Stomach (tissue), 19 donors: ENCODE measurements at places on chromosomes 12 and 14.

- DNase-seq = no peak
These were observed 1225.2 kb downstream of the AACS start for GRCh38 chr12:126290456-126290855.

GRCh38 chr12:99066726-99067125 lies 421.6 kb downstream of the APAF1 start:
- no peak for DNase-seq

DNA sequence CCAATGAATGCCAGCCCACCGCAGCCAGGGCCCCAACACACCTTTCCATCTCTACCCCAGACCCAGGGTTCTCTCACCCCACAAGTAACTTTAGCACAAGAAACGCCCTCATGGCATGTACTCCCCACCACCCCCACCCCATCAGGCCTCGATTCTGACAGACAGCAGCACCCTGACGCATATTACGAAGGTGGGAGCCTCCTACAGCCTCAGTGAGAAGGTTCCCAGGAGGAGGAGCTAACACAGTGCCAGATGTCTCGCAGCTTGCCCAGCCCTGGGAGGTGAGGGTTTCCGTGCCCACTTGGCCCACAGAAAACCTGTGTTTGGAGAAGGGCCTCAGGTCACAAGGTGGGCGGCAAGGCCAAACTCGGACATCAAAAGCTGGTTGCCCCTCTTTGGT lies 32.4 kb downstream of the CCDC88C start:
- no peak for DNase-seq

DNA sequence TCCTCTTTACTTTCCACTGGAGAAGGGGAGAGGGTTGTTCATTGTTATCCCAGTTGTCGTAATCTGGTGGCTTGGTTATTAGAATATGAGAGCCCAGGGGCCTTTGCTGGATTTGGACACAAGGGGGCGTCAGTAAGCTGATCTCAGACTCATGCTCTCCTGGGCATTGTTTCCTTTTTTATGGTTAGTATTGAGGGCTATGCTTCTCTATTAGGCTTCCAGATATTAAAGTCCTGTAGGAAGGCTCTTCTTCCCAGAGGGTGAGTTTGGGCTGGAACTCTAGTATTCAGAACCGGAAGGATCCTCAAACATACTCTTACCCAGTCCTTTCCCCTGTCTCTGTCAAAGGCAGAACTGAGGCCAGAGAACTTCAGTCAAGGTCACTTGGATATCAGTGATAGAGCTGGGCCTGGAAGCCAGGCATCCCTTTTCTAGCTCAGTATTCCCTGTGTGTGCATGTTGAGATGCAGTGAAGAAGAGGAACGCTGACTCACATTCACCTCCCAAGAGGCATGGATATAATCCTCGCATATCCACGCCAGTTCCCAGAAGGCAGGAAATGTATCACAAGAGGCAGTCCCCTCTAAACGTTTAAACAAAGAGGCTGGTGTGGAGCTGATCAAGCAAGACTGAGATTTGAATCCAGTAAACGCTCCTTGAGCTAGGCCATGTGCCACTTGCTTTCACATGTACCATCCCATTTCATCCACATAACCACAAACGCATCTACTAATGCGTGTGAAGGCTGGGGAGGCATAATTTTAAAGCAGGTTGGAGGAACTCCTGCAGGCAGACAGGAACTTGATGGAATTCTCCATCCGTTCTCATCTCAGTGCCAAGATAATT lies 41.6 kb downstream of the UBE3B start:
- peak; percentile 80 for DNase-seq

DNA sequence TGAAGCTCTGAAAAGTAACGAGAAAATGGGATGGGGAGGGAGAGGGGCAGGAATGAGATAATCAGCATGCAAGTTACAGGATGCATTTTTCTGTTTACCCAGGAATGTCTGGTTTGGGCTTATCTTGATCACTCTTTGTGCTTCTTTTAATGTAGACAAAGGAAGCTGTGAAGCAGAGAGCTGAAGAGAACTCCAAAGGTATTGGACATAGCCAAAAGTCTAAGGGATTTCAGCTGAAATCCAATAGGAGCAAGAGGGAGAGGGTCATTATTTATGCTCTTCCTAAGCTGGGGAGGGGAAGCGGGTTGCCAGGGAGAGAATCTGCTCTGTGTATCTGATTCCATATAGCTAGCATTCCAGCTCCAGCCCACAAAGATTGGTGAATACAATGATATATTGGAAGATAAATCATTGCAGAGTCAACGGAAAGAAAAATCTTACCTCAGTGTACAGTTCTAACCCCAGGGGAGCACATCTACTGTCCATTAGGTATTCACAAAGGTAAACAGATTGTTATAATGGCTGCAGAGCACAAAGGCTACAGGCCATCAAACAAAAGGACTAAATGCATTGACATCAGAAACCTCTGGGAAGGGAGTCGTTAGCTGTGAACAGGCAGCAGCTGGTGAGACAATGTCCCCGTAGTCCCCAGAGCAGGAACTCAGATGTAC lies 61.0 kb upstream of the PELI2 start:
- no peak for DNase-seq

DNA sequence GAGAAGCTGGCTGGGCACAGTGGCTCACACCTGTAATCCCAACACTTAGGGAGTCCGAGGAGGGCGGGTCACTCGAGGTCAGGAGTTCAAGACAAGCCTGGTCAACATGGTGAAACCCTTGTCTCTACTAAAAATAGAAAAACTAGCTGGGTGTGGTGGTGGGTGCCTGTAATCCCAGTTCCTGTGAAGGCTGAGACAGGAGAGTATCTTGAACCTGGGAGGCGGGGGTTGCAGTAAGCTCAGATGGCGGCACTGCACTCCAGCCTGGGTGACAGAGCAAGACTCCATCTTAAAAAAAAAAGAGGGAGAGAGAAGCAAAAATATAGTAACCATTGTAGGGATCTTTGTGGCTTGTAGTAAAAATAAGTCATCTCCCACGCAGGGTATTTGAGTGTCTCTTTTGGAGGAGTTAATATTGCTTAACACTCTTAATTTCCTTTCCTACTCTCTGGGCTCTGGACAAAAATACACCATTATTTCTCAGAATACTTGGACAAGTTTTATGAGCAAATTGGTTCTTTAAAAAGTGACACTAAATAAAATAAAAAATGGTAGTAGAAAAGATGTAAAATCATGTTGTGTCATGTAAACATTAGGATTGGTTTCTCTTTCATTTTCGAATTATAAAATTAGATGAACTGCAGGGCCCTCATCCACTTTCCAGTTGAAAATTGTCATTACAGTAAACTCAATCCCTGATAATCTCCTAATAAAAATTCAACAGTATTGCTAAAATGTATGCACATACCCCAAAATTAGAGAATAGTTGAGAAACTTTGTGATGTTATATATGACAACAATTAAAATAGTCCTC lies 61.1 kb upstream of the C12orf71 start:
- no peak for DNase-seq

- no peak for DNase-seq
These were observed 24.3 kb upstream of the PARP11 start for GRCh38 chr12:3897371-3897971.

DNA sequence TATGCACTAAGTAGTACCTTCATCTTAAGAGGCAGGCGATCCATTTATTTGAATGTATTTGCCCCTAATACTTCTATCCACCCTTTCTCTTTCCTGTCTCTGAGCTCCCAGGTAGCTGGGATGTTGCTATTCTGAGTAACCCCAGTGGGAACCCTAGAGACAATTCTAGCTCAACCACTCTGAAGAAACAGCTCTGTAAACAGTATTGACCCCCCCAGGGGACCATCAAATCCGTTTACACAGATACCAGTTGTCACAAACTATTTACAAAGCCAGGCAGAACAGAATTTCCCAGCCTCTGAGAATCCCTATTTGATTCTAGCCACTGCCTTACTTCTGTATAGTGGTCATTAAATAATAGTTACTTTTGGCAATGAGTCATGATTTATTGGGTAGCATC lies 64.9 kb downstream of the MIPOL1 start:
- no peak for DNase-seq

DNA sequence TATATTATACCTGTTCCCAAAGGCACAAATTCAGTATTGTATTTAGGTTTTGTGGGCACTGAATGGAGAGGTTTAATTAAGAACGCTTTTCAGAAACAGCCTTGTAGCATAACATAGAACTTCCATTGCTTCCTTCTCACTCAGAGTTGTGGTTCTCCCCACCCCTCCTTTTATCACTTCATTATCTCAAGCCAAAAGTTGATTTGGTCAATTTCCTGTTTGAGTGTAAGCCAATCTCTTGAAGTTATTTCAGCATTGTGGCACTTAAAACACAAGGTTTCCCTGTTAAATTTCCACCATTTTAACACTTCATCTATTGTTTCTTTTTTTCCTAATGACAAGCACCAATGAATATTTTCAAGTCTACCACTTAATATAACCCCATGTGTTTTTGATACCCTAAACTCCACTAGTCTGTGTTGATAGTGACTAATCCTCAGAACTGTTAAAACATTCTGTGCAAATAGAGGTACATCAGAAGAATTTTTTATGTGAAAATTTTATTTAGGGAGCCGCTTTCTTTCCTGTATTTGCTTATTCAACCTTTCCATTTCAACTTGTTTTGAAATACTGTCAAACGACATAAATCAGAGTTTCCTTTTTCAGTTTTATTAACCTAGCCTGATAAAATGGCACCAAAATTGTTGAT lies 340.1 kb downstream of the BCAT1 start:
- DNase-seq = no peak
